ENCODE measurements at places on chromosomes 11 and 22. TPM values are rescaled to one million over a fixed set of nuclear protein-coding genes. Genes with fewer than 3 reads are reported as not detected.

KLHL22 gene
- total RNA-seq: 19.3 TPM

INS gene
- not detected for total RNA-seq

NUDT22 gene
- 98.4 TPM for total RNA-seq

SPON1 gene
- total RNA-seq: 0.90 TPM

CDC42EP2 gene
- 0.73 TPM for total RNA-seq

KCNQ1 gene
- total RNA-seq: 9.7 TPM

FOSL1 gene
- total RNA-seq: 24.8 TPM

SNX32 gene
- total RNA-seq: 6.6 TPM

OR52I2 gene
- total RNA-seq: not detected

ZBTB44 gene
- total RNA-seq: 49.7 TPM

HBE1 gene
- total RNA-seq: not detected

PGA5 gene
- not detected for total RNA-seq

CLMP gene
- total RNA-seq: 0.66 TPM

SLC37A2 gene
- total RNA-seq: 2.6 TPM

BATF2 gene
- total RNA-seq: 0.28 TPM

HOATZ gene
- total RNA-seq: not detected

LSP1 gene
- 328 TPM for total RNA-seq

DGCR6 gene
- 0.32 TPM for total RNA-seq

A4GALT gene
- total RNA-seq: not detected

TCN2 gene
- total RNA-seq: 1.6 TPM

P2RY2 gene
- total RNA-seq: not detected

TMEM184B gene
- total RNA-seq: 31.5 TPM

CYTH4 gene
- 53.7 TPM for total RNA-seq

NPTXR gene
- total RNA-seq: 0.82 TPM

KRTAP5-11 gene
- total RNA-seq: not detected
